Inflammatory macrophage treated with lipopolysaccharide for 1 hour (primary cell): ENCODE measurements at places on chromosomes 2 and 18.

GRCh38 chr18:58144671-58145285 is 100.8 kb downstream of the NEDD4L start:
- DNase-seq, result no peak

GRCh38 chr2:30262716-30263309 is 31.5 kb downstream of the LBH start:
- no peak for DNase-seq

GRCh38 chr2:41878056-41878455 is 169.8 kb upstream of the PKDCC start:
- no peak for DNase-seq

GRCh38 chr2:236776695-236777251 is 207.1 kb downstream of the ACKR3 start:
- DNase-seq, result no peak

DNA sequence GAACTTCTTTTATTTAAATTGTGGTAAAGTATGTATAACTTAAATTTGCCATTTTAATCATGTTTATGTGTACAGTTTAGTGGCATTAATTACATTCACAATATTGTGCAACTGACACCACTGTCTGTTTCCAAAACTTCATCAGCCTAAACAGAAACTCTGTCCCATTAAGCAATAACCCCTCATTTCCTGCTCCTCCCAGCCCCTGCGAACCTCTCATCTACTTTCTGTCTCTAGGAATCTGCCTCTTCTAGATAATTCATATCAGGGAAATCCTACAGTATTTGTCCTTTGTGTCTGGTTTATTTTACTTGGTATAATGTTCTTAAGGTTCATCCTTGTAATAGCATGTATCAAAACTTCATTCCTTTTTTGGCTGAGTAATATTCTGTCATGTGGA is 75.1 kb downstream of the BOLA3 start:
- peak; percentile 84 for DNase-seq
